Naive thymus-derived CD8-positive, alpha-beta T cell (primary cell): ENCODE measurements at places on chromosomes 6 and 20. TPM values are rescaled to one million over a fixed set of nuclear protein-coding genes. Genes with fewer than 3 reads are reported as not detected.

The ZSCAN23 gene
- polyA plus RNA-seq, result 1.7 TPM

The ADISSP gene
- polyA plus RNA-seq, result 22.2 TPM

The CARMIL1 gene
- 1.9 TPM for polyA plus RNA-seq

The DYNLT2 gene
- polyA plus RNA-seq, result 0.63 TPM

The DPPA5 gene
- polyA plus RNA-seq, result not detected

The PAK5 gene
- not detected for polyA plus RNA-seq

The ABHD16B gene
- 0.57 TPM for polyA plus RNA-seq
